ENCODE measurements at places on chromosomes 16 and 17.

DNA sequence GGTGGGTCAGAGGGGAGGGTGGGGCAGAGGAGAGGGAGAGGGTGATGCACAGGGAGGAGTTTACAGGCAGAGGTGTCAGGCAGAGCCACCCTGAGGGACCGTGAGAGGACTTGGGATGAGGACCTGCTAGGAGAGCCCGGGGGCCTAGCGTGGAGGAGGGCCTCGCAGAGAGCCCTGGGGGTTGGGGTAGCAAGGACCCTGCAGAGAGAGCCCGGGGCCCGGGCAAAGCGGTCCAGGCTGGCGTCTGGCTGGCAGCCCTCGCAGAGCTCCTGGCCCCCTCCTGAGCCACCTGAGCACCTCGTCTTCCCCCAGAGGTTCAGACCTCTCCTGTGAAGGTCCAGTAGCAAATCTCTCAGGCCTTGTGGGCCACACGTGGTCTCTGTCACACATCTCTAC lies 42.0 kb upstream of the ZNF469 start:
- DNase-seq: no peak

DNA sequence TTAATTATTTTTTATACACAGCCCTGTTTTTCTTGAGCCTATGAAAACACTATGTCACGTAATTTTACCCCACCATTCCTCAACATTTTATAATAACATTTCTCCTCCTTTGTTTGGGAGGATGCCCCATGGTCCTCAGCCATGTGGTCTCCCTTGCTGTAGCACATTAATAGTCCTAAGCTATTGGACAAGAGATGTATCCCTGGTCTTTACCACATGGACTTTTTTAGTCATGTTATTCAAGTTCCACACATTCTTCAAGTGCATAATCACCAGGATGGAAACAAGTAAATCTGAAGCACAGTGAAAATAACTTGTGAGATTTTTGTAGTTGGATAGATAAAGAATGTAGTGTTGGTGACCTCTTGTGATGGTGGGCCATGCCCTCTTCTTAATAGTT lies 2.0 kb upstream of the KRTAP2-3 start:
- DNase-seq: no peak

GRCh38 chr17:57819285-57819684 lies 30.6 kb downstream of the MRPS23 start:
- DNase-seq: no peak

DNA sequence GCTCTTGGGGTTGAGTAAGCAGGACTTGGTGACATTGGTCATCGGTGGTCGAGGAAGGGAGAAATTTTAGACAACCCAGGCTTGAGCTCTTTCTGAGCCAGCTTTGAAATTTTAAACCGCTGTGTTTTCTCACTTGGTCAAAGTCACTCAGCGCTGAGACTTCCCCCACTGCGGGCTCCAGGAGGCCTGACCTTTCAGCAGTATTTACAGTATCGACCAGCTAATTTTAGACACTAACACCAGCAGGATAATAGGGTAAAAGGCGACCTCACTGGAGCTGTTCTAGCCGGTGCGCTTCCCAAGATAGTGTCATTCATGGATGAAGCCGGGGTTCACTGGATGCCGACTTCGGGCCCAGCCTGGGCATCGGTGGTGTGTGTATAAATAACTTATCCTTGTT lies 29.7 kb upstream of the WSCD1 start:
- DNase-seq: no peak

DNA sequence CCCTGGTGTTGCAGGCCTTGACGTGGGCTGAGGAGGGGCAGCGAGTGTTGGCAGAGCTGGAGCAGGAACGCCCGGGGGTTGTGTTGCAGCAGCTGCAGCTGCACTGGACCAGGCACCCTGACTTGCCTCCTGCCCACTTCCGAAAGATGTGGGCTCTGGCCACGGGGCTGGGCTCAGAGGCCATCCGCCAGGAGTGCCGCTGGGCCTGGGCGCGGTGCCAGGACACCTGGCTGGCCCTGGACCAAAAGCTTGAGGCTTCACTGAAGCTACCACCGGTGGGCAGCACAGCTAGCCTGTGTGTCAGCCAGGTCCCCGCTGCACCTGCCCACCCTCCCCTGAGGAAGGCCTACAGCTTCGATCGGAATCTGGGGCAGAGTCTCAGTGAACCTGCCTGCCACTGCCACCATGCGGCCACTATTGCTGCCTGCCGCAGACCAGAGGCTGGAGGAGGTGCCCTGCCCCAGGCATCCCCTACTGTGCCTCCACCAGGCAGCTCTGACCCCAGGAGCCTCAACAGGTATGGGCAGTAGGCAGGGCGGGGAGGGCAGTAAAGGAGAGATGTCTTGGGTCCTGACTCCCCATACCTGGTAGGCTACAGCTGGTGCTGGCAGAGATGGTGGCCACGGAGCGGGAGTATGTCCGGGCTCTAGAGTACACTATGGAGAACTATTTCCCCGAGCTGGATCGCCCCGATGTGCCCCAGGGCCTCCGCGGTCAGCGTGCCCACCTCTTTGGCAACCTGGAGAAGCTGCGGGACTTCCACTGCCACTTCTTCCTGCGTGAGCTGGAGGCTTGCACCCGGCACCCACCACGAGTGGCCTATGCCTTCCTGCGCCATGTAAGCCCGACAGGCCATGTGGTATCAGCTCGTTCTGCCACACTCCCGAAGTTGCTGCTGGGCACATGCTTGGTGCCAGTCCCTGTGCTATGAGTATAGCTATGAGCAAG lies 5.6 kb downstream of the PLEKHG4 start:
- no peak for DNase-seq

GRCh38 chr17:68972119-68972704 lies 17.0 kb upstream of the ABCA8 start:
- DNase-seq: no peak

DNA sequence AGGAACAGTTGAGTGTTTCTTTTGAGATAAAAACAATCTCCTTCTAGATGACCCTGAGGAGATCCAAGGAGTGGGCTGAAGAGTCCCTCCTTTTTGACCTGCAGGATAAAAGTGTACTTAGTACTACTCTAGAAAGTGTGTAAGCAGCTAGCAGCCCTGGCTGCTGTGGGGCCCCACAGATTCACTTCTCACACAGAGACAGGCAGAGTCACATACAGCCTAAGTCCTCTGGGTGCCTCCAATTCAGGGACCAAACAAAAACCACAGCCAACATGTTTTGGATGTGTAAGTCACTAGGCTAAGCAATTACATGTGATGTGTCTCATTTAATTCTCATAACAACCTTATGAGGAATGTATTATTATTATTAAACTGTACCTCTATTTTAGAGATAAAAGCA lies 97.1 kb downstream of the TMEM100 start:
- DNase-seq: no peak

DNA sequence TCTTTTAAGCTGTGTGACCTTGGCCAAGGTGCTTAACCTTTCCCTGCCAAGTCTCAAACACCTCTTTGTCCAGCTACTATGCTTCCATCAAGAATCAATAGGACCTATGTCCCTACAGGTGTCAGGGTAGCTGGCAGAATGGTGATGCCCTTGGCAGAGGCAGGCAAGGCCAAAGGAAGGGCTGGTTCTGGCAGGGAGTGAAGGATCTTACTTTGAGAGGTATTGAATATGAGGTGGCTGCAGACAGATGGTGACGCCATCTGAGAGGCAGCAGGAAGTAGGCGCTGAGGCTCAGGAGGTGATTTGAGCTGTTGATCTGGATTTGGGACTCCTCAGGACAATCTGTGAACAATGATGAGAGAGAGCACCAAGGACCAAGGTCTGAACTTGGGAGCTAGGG lies 12.5 kb downstream of the ABCC3 start:
- no peak for DNase-seq

- no peak for DNase-seq
Observed at GRCh38 chr17:79706931-79707850, 23.6 kb upstream of the ENPP7 start.

- DNase-seq: peak; percentile 60
Observed at GRCh38 chr17:81519284-81520020, 6.9 kb upstream of the ACTG1 start.

- DNase-seq: no peak
Observed at GRCh38 chr17:66706851-66707450, 128.0 kb upstream of the CACNG5 start.

- no peak for DNase-seq
Observed at GRCh38 chr17:65786479-65786878, 225.0 kb upstream of the AXIN2 start.

DNA sequence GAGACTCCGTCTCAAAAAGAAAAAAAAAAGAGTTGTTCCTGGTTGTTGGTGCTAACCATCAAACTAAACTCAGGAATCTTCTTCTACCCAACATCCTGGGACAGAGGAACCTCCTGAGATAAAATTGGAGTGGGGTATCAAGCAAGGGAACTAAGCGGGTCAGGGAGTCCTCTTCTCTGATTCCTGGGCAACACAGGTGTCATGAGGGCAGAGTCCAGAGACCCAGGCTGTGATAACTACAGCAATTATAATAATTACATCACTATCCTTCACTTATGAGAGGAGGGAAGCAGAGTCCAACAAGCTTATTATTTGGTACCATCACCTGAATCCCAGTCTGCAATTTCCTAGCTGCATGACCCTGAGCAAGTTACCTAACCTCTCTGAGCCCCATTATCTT lies 8.1 kb downstream of the C17orf50 start:
- DNase-seq: no peak

DNA sequence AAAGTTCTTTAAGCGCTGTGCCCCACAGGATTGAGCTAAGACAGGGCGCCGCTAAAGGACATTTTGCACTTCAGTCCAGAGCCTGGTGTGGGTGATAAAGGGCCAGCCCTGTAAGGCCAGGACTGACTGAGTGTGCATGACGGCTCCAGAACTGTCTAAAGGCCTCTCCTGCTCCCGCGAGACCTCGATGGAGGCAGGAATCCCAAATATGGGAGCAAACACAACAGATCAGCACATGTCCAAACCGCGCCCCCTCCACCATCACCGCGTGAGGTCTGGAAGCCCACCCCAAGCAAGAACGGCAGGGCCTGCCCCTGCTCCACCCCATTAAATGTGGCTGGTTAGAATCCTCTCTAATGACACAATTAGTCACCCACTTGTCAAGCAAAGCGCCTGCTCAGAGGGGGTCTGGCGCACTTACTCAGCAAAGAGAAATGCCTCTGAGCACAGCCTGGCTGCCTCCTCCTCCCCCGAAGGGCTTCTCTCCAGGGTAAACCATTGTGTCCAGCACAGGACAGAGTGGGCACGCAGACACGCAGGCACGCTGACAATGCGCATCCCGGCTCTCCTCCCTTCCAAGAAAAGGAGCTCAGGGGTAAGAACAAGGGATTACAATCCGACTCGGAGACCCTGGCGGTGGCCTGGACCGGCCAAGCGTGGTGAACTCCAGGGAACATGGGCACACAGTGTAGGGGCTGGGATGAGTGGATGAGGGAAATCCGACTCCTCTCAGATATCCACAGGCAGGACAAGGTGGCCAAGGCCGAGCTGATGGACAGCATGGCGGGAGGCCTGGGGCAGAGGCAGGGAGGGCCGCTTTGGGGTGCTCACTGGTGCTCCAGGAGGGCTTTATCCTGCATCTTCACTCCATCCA lies 1.5 kb downstream of the MXRA7 start:
- no peak for DNase-seq

GRCh38 chr17:20998571-20999043 lies 44.2 kb downstream of the USP22 start:
- DNase-seq: no peak

GRCh38 chr17:49913226-49914095 lies 55.5 kb upstream of the DLX4 start:
- no peak for DNase-seq
